ENCODE measurements at places on chromosomes 7 and 10.

DNA sequence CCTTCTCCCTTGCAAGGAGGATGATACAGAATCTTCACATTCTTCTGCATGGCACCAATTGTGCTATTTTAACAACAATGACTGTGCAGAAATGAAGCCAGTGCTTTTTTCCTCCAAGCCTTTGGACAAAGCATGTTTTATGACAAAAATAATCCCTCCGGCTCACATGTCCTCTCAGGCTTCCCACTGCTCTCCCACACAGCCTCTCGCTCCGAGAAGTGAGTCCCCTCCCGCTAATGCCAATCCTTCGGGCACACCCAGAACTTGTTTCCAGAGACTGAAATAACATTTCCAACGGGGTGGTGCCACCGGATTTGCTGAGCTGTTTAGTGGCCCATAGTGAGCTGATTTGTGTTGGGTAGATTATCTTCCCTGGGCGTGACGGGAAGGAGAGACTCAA lies 35.8 kb downstream of the RBM17 start:
- DNase-seq: no peak

DNA sequence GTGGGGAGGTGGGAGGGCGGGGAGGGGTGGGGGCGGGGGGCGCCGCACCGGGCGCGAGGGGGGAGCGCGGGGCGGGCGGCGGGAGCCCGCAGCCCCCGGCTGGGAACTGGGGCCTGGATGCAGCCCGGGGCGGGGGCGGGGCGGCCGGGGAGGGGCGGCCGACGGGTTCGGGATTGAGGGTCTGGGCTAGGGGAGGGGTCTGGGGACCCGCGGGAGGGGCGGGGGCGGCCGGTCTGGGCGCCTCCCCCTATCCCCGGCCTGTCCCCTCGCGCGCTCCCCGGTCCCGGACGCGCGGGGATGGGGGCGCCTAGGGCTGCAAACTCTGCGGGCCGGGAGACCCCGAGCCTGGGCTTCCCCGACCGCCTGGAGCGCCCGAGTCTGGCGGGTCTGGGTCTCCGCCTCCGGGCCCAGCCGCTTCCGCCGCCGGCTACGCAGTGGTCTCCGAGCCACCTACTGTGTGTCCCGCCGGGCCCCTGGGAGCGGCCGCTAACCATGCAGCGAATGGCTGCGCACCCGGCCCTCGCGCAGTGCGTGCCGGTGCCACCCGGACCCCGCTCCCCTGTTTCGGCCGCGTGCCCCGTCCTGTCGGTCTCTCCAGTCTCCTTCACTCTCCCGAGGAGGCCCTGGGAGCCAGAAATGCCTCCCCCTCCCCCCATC lies 375 bp upstream of the FGF8 start:
- no peak for DNase-seq

GRCh38 chr7:80114159-80114558 lies 20.5 kb upstream of the GNAI1 start:
- DNase-seq: no peak

- no peak for DNase-seq
Measured at GRCh38 chr10:126468876-126469643, 80.8 kb upstream of the ADAM12 start.

DNA sequence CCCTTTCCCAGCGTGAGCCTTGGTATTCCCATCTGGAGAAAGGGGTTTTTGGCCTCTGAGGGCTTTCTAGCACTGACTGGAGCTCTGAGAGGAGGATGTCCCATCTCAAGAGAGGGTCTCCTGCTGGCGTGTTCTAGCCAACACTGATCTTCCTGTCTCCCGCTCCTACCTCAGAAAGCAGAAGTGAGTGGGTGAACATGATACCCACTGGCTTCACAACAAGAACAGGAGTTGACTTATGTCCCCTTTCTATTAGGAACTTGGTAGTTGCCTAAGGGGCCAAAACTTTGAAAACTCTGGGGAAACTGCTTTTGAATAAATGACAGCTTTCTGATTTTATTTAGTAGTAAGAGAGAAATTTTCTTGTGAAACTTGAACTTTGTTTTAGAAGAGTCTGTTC lies 113.1 kb upstream of the ADCY1 start:
- DNase-seq: no peak

DNA sequence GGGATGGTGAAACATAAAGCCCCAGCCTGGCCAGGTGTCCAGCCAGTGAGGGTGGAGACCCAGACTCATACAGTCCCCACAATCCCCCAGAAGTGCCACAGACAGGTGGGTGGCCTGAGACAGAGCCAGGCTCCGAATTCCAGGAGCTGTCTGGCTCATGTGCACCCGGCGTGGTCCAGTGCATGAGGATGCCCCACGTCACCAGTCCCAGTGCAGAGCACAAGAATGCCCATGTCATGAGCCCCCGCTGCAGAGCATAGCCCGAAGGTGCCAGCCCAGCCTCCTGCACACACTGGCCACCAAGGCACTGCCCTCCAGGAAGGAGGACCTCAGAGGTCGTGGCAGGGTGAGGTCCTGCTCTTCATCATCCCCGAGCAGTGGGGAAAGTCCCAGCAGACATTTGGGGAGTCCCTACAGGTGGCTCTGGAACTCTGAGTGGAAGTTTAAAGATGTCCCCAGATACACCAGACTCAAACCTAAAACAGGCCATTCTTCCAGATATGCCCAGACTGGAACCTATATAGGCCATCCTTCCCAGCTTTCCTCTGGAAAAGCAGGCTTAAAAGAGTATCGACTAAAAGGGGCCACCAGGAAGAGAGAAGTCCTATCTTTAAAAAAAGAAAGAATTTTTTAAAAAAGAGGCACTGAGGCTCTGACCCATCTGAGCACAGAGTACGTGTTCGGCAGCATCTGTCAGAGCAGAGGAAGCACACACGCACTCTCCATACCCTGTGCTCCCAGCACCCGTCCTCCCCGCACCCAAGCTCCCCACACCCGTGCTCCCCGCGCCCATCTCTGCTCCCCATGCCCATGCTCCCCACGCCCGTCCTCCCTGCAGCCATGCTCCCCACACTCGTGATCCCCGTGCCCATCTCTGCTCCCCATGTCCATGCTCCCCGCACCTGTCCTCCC lies 11.5 kb downstream of the DIP2C start:
- no peak for DNase-seq

- DNase-seq: no peak
Measured at GRCh38 chr7:17159500-17160037, 138.9 kb upstream of the AHR start.

DNA sequence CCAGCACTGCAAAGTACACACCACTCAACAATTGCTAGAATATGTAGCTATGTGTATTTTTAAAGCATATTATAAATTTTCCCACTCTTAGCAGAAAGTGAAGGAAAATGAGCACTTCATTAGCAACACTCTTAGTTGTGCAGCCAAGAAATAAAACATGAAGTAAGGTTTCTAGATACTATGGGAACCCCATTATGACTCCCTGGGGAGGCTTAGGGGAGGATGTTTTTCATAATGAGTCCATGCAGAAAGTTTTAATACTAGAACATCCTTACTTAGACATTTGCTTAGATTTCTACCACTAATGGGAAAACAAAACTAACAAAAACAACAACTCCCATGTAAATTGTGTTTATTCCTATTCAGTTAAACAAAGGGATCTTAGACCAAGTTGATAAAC lies 148.4 kb upstream of the HDAC9 start:
- DNase-seq: no peak

- no peak for DNase-seq
Measured at GRCh38 chr10:42836771-42837468, 54.3 kb downstream of the BMS1 start.

- DNase-seq: no peak
Measured at GRCh38 chr10:119333146-119333792, 125.9 kb downstream of the GRK5 start.

GRCh38 chr7:43700059-43700501 lies 29.2 kb downstream of the COA1 start:
- DNase-seq: peak; percentile 61

DNA sequence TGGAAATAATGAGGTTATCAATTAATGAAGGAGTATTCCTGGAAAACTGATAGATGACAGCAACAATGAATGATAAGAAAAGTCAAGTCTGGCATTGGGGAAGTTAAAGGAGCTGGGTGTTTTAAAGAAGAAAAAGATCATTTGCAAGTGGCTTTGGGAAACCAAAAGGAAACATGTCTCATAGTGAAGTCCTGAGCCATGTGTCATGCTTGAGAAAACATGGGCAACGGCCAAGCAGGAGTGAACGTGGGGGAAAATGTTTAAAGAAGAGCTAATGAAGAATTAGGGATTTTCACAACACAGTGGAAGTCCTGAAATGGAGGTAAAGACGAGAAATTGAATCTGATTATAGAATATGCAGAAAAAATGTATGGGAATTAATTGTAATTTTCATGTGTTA lies 1383.2 kb upstream of the CELF2 start:
- no peak for DNase-seq

DNA sequence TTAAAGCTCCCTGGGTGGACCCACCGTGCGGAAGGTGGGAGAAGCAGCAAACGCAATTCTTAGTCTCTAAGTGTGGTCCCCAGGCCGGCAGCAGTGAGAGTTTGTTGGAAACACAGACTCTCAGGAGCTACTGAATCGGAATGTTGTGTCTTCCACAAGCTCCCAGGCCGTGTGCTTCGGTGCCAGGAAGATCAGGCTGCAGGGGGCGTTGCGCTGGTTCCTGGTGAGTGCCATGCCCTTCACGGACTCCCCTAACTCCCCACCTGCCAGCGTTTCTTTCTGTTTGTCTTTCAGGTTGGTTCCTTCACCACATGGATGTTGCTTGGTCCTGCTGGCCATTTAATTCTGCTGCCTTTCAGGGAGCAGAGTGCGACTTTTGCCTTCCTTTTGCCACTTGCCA lies 91.2 kb upstream of the PITRM1 start:
- DNase-seq: no peak

DNA sequence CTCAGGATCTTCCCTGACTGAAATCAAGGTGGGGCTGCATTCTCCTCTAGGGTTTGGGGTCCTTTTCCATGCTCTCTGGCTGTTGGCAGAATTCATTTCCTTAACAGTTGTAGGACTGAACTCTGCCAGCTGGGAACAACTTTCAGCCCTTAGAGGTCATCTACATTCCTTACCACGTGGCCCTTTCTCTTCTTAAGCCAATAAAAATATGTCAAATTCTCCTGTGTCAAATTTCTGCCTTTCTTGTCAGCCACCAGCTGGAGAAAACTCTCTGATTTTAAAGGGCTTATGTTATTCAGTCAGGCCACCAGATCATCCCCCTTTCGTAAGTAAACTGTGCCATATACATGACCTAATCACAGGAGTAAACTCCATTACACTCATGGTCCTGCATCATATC lies 95.3 kb upstream of the IL6 start:
- DNase-seq: no peak

- peak; percentile 27 for DNase-seq
Measured at GRCh38 chr7:13551503-13551902, 438.0 kb downstream of the ETV1 start.

DNA sequence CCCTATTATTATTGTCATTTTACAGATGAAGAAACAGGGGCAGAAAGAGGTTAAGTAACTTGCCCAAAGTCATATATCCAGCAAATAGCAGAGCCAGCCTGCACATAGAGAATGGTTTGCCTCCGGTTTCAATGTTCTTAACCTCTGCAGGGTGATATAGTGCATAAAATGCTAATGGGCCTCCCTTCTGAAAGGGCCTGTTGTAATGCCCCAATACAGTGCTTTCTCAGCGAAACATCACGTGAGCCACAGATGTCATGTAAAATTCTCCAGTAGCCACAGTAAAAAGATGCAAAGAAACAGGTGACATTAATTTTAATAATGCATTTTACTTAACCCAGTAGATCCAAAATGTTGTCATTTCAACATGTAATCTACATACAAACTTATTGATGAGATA lies 38.1 kb downstream of the LRGUK start:
- no peak for DNase-seq

DNA sequence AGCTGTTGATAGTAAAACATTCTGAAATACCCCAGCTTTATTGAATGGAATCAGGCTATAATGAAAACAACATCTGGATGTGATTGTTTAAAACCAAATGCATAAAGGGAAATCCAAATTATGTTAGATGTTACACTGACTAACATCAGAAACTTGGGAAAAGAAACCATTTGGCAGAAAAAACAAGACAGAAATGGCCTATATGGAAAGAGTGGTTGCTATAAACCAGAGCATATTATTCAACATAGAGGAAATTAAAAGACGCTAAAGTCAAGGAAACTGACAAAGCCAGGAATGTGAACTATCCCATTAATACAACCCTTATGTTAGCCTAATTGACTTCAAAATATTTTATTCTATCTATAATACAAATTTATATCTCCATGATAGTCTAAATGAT lies 53.0 kb upstream of the CABCOCO1 start:
- peak; percentile 50 for DNase-seq

- no peak for DNase-seq
Measured at GRCh38 chr7:143013473-143013872, 13.5 kb downstream of the OR9A2 start.

GRCh38 chr7:47573758-47574481 lies 8.0 kb downstream of the TNS3 start:
- DNase-seq: no peak

All from muscle of arm (tissue), 14 donors.